ENCODE measurements at places on chromosomes 6 and 20.
A peak's percentile ranks its signal among the peaks of the same experiment; 100 is the strongest.

GRCh38 chr6:74742793-74743508 lies 462.9 kb downstream of the COL12A1 start:
- DNase-seq, result no peak

GRCh38 chr6:158303210-158303731 lies 9.0 kb upstream of the TULP4 start:
- peak; percentile 14 for DNase-seq

- DNase-seq, result no peak
Measured at GRCh38 chr6:4426968-4427367, 291.6 kb upstream of the ECI2 start.

GRCh38 chr20:34045294-34045693 lies 51.6 kb downstream of the RALY start:
- no peak for DNase-seq

- DNase-seq, result peak; percentile 87
Measured at GRCh38 chr6:121849477-121849876, 414.0 kb downstream of the GJA1 start.

DNA sequence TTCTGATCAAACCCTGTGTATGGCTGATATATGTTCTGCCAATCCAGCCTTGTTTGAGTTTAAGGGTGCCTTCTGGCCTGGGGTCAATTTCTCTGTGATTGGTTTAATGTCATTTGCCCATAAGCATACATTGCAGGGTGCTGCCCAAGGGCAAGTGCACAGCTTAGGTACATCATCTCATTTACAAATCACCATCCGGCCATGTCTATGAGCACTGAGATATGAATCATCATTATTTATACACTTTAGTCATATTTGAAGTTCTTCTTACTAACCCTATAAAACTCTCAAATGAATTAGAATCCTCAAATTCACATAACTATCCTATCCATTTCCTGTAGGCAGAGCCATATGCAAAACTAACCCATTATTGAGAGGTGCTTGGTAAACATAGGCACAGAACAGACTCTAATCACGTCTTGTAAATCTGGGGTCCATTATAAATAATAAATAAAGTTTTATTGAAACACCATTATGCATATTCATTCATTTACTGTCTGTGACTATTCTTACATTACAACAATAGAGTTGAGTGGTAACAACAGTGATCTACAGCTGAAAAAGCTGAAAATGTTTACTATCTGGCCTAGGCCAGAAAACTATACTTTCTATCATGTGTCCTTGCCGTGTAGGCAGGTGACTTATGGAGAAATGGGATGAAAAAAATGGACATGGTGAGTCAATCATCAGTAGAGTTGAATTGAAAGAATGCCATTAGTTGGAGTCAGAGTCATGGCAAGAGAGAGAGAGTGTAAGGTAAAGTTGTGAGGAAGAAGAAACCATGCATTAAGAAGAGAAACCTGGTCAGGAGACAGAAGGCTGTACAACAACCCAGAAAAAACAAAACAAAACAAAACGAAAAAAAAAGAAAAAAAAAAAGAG lies 25.0 kb downstream of the KCNQ5 start:
- no peak for DNase-seq

DNA sequence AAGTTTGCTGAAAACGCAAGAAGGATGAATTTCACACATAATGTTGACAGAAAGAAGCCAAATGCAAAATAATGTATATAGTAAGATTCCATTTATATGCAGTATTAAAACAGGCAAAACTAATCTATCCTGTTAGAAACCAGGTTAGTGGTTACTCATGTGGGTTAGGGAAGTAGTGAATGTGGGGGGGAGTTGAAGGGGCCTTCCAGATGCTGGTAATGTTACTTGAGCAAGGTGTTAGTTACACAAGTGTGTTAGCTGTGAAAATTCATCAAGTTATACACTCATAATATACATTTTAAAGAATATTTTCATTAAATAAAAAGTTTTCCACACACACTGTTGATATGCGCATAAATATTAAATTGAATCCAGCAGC lies 29.8 kb downstream of the USP45 start:
- no peak for DNase-seq

GRCh38 chr20:2749951-2750490 lies 50.4 kb downstream of the CPXM1 start:
- DNase-seq, result no peak

DNA sequence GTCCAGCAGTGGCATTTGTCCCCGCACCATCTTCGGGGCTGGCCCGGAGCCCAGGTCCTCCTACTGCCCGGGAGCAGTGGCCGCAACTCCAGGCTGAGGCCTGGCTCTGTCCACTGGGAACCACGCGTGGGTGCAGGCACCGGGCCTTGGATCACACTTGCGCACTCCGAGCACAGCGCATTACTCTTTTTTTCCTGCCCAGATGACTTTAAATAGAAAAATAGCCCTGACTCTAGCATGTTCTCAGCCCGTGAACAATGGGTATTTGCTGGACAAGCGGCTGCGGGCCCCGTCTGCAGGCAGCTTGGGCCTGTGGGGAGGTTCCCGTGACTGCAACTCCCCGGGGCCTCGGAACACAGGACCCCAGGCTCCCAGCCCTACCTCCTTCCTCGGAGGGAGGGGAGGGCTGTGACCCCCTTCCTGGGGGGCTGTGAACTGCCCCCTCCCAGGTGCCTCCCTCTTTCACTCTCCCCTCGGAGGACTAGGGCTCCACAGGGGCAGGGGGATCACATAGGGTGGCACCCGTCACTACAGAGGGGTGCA lies 162.2 kb downstream of the TBXT start:
- DNase-seq, result no peak

- no peak for DNase-seq
Measured at GRCh38 chr6:157853902-157854502, 31.0 kb downstream of the SNX9 start.

DNA sequence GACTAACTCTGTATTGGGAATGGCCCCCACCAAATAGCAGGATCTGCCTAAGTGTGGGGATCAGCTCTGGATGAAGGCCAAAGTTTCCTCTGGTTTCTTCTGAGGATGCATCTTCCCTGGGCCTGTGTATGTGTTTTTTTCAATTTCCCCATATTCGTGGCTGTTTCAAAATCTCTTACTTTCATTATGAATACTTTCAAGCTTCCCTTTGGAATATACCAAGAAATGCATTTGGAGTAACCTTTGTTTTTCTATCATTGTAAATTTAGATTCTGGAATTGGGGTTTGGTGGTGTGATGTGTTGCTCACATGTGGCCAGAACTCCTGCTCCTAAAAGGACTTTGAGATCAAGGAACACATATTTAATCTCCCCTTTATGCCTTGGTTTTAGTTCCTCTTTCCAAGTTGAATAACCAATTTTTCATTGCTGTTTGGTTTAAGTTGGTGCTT lies 8.4 kb downstream of the ENTPD6 start:
- DNase-seq, result no peak

- DNase-seq, result no peak
Measured at GRCh38 chr6:19712998-19713397, 124.2 kb upstream of the ID4 start.

- DNase-seq, result no peak
Measured at GRCh38 chr6:68657374-68658139, 22.5 kb downstream of the ADGRB3 start.

DNA sequence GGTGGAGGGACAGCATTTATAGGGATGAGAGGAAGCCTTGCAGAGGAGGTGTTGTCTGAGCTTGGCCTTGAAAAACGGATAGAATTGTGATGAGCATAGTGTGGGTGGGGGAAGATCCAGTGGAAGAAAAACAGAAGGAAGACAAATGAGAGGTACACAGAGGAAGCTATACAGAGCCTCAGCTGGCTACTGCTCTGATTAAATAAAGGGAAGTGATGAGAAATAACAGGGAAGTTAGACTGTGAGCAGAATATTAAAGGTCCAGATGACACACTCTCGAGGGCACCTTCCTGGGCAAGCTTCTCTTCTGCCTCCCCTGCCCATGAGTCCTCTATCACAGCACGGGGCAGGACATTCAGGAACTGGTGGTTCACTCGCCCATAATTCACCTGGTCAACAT lies 182.3 kb downstream of the KIF16B start:
- DNase-seq, result no peak

DNA sequence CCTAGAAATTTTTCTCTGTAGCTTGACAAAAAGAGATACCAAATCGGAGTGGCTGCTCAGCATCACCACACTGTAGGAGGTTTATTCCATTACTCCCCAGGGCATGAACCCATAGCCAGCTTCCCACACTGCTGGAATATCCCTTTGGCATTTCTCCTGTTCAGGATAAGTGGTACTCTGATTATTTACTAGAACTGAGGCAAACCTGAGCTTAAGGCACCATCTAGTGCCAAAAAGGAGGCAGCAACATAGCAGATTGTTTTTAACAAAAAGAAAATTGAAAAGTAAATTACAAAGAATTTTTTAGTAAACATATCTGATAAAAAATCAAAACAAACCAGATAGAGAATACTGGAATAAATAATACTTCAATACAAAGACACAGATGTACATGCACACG lies 181.7 kb downstream of the WDR27 start:
- DNase-seq, result no peak

DNA sequence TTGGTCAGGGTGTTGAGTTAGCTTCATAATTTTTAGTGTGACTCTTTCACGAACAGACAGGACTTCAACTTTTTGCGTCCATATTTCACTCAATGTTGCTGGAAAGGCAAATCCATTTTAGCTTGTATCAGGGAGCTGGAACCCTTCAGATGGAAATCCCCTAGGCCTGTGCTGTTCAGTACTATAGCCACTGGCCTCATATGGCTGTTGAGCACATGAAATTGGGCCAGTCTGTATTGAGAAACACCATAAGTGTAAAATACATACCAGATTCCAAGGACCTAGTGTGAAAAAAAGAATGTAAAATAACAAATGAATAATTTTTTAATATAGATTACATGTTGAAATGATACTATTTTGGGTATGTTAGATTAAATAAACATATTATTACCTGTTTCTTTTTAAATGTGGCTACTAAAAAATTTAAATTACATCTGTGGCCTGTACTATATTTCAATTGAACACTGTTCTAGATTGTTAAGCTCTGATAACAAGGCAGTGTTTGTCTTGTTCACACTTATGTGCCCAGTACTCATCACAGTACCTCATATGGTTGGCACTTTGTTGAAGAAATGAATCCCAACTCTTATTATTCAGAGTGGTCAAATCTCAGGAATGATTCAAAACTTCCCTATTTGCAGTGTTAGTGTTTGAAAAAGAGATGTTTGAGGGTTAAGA lies 34.3 kb downstream of the CTNNBL1 start:
- DNase-seq, result no peak

- DNase-seq, result no peak
Measured at GRCh38 chr6:111971181-111971841, 82.6 kb upstream of the CCN6 start.

- no peak for DNase-seq
Measured at GRCh38 chr6:5108068-5108467, 22.9 kb downstream of the PPP1R3G start.

DNA sequence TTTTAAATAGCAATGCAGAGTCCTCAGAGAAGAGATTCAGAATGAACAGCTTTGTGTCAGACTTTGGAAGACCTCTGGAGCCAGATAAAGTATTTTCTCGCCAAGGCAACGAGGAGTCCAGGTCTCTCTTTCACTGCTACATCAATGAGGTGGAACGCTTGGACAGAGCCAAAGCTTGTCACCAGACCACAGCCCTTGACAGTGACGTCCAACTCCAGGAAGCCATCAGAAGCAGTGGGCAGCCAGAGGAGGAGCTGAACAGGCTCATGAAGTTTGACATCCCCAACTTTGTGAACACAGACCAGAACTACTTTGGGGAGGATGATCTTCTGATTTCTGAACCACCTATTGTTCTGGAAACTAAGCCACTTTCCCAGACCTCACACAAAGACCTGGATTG lies 55.5 kb downstream of the MRAP2 start:
- no peak for DNase-seq

DNA sequence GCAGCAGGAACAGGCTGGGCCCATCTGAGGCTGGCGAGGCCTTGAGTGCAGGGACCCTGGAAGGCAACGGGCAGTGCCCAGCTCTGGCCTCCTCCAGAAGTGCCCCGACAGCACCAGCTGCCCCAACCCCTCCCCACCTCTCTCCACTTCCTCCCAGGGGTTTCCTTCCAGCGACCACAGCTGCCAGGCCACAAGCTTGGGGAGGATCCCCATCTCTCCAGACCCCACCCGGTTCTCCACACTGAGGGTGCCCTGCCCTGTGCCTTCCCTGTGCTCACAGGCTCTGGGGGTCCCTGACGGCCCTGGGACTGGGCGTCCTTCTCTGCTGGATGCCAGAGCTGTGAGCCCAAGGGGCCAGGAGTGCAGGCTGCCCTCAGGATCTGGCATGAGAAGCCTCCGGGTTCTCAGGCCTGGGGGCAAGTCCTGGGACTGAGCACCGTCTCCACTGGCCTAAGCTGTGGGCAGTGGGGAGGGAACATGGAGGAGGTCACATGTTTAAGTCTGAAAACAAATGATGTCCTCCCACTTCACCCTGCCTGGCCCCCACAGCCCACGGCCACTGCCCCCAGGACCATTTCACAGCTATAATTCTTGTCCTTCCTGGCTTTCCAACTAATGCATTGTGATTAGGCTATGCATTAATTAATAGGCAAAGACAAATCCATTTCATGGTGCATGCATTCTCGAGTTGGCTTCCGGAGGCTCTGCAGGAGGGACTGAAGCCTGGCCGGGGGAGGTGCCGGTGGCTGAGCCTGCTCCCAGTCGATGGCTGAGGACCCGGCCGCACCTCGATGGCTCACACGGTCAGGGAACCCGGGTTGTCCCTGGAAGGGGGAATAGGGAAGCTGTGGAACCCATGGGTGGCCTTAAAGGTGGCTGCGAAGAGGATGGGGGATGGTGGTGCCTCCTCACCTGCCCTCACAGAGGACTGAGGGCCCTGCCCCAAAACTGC lies 24.4 kb downstream of the BHLHE23 start:
- DNase-seq, result peak; percentile 91

GRCh38 chr20:34163307-34163706 lies 51.3 kb upstream of the EIF2S2 start:
- no peak for DNase-seq

Measured in NB4 (cell line).